ENCODE measurements at places on chromosomes 4 and X.

DNA sequence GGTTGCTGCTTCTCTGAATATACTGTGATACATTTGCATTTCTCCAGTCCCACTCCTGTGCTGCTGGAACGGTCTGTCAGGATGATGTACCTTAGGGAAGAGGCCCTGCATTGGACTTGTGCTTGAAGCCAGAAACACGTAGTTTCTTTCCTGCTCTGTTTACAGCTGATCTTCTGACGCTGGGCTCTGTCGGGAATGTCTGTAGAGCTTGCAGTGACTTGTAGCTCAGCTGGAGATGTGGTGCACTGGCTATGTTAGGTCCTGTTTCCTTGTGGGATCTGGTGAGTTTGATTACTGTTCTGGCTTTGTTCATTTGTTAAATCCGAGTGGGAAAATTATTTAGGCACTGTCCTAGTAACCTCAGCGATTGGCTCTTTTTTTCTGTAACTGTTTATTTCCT is 137.2 kb upstream of the WDR1 start:
- no peak for DNase-seq

GRCh38 chr4:169254546-169254983 is 16.2 kb downstream of the SH3RF1 start:
- no peak for DNase-seq

- DNase-seq: peak; percentile 18
Observed at GRCh38 chr4:26885912-26886274, 25.3 kb downstream of the STIM2 start.

- no peak for DNase-seq
Observed at GRCh38 chr4:36921476-36922216, 322.9 kb upstream of the NWD2 start.

DNA sequence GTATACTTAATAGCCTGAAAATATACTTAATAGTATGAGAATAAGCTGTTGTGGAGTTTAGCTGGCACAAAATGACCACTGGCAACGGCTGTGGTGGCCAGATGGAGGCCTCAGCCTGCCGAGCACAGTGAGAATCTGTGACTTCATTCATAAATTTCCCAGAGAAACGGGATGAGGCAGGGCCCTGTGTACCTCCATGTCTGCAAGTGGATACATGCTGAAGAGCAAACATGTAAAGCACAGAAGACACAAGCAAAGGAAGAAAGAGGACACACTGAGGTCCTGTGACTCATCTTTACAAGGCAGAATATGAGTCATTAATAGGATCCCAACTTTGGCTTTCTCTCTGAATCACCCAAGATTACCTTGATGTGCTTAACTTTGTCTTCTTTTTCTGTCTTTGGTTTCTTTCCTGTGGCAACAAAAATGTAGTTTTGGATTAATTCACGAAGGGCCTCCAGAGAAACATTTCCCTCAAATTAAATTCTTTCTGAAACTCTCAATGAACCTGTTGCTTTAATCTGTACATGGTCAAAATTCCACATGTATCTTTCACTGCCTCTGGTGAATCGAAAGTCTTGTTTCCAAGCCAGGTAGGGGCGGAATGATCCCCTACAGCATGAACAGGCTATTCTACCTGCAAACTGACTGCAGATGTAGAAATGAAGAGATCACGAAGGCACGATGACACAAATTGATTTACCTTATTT is 56.4 kb downstream of the IRF2 start:
- DNase-seq: peak; percentile 11

DNA sequence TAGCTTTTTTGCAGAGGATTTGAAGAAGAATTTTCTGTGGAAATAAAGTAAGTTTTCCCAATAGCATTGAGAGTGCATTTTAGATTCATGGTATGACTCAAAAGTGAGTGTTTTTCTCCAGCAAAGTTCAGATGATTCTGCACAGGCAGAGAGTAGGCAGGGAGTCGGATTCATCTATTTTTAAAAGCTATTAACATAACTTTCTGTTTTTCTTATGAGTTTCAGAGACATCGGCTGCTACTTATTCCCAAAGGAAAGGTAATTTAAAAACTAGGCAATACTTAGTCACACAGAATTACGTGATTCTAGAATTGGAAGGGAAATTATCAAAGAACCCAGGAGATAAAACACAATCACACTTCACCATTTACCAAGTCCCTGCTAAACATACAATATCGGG is 4.4 kb downstream of the CCDC110 start:
- DNase-seq: no peak

DNA sequence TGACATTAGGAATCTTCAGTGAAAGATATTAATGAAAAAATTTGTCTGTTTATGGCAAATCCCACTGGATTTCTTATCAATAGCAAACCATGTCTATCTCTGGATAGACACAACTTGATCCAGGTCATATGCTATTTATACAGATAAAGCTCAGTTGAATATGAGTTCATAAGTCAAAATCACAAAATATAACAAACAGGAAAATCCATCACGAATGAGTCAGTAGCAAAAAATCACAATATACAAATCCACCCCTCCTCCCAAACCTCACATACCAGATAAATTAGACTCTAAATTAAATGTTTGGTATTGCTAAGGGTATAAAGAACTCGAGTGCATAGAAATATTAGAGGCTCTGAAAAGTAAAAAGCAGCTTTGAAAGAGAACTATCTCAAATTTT is 420.5 kb downstream of the TLL1 start:
- DNase-seq: no peak

DNA sequence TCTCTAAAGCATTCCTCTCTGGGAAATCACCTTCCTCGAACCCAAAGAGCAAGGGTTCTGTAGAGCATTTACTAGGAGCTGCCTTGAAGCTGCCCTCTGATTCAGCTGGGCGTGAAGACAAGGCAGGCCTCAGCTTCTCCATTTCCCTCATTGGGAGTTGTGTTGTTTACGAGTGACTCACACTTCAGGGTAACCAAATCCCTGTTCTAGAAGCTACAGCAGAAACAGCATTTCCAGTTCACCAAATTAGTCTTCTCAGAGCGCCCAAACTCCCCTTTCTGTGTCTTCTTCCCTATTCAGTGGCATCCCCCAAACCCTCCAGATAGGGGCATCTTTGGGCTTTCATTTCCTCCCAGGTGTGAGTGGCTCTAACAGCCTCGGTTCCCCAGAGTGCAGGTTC is 863 bp upstream of the XPNPEP2 start:
- DNase-seq: no peak

DNA sequence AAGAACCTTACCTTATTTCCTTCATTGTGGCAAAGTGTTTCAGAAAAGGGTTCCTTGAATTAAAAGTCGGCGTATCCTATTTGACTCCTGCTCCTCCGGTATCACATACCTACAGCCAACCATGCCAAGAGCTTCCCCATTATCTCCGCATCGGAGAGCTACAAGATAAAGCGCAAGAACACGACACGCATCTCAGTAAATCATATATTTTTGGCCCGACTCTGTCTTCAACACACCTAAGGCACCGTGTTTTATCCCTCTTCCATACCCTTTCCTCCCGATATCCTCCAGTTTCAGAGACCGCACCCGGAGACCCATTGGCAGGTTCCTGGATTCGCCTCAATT is 497 bp upstream of the THAP9 start:
- DNase-seq: no peak

DNA sequence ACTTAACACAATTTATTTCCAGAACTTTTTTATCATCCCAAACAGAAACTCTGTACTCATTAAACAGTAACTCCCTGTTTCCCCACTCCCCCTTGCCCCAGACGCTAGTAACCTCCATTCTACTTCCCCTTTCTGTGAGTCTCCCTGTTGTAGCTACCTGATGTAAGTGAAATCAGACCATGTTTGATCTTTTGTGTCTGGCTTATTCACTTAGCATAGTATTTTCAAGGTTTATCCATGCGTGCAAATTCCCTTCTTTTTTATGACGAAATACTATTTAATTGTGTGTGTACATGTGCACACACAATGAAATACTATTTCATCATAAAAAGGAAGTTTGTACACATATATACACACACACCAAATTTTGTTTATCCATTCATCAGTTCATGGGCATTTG is 5.2 kb downstream of the PKD2 start:
- no peak for DNase-seq

DNA sequence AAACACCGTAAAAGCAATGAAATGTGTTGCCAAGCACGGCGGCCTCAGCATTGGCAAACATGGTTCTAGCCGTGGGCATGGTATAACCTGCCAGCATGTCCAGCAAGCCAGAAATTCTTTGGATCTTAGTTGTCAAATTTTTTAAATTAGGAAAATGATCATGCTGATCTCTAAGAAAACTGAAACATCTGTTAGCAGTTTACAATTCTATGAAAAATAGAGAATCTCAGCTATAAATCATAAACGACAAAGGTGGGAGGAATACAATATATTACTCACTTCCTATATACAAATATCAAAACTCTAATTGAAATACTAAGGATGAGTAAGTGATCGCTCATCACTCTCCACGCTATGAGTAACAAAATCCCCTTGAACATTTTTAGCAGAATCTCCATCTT is 130.3 kb downstream of the ADGRA3 start:
- DNase-seq: no peak

GRCh38 chr4:151801547-151802516 is 41.0 kb upstream of the GATB start:
- peak; percentile 56 for DNase-seq

GRCh38 chrX:140525448-140525847 is 20.6 kb upstream of the SOX3 start:
- DNase-seq: no peak

GRCh38 chr4:10031668-10032590 is 10.6 kb upstream of the SLC2A9 start:
- no peak for DNase-seq

DNA sequence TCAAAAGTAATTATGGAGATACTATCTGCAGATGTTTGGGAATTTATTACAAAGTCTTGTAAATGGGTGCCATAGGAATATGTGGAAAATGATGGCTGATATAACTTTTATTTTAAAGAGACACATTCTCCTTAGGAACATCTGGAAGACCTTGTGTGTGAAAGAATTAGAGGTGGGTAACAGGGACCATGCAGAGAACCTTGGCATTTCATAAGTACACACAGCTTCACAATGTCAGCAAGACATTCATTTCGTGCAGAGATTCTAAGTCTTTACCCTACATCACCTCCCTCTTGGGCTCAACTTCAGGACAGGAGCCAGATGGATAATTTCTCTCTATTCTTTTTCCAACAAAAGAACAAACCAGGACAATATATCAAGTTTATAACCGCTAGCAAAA is 458.1 kb upstream of the INTU start:
- DNase-seq: no peak

- DNase-seq: peak; percentile 25
Observed at GRCh38 chrX:47232803-47233332, at the start of gene USP11. Gene USP11 (plus strand): TSS chrX:47233009. CDS start chrX:47233044, 35 bp downstream.

DNA sequence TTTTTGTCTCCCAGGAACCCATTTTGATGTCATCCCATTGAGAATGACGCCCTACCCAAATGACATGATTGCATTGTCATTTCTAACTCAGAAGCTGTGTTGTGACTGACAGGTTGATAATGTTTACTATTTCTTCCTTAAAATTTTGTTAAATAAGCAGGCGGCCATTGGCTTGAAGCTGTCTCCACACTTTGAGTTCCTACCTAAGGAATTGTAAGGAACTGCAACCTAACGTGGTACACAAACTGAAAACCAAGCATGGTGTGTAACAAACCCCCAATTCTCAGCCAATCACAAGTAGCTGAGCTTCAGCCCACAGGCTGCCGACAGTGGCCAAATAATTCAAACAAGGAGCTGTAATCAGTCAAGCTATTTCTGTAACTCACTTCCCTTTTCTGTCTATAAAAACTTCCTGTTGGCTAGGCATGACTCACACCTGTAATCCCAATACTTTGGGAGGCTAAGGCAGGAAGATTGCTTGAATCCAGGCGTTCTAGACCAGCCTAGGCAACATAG is 2.9 kb upstream of the MND1 start:
- DNase-seq: no peak
